ENCODE measurements at places on chromosomes 16 and 17. TPM values are rescaled to one million over a fixed set of nuclear protein-coding genes. Genes with fewer than 3 reads are reported as not detected.

The NACA2 gene
- not detected for total RNA-seq

The PKMYT1 gene
- 47.6 TPM for total RNA-seq

The CCDC154 gene
- under 0.01 TPM for total RNA-seq

The STH gene
- total RNA-seq, result not detected

The EVPLL gene
- not detected for total RNA-seq

The IL17C gene
- not detected for total RNA-seq

The STARD3 gene
- total RNA-seq, result 39.1 TPM

The NR1D1 gene
- 1.3 TPM for total RNA-seq

The SLC16A13 gene
- 2.1 TPM for total RNA-seq

The UBE2G1 gene
- 36.0 TPM for total RNA-seq

The FBXW10 gene
- total RNA-seq, result not detected

The UNC45B gene
- not detected for total RNA-seq

The RFWD3 gene
- total RNA-seq, result 28.7 TPM

The HSD17B1 gene
- total RNA-seq, result 0.84 TPM

The MPP2 gene
- total RNA-seq, result 1.6 TPM

The RNF157 gene
- total RNA-seq, result 2.5 TPM

The SULT1A2 gene
- total RNA-seq, result not detected

The DOC2B gene
- not detected for total RNA-seq

The CD19 gene
- total RNA-seq, result not detected

The CIITA gene
- under 0.01 TPM for total RNA-seq

The MEIOB gene
- total RNA-seq, result not detected

The TAT gene
- not detected for total RNA-seq

The PRSS8 gene
- 0.30 TPM for total RNA-seq

The KRTAP4-11 gene
- not detected for total RNA-seq

The GPR142 gene
- not detected for total RNA-seq

The PRSS21 gene
- not detected for total RNA-seq

The ZNF423 gene
- 0.34 TPM for total RNA-seq

The GIT1 gene
- total RNA-seq, result 22.4 TPM

The SLC4A1 gene
- total RNA-seq, result not detected

The CCDC137 gene
- 14.9 TPM for total RNA-seq

The RAB11FIP4 gene
- total RNA-seq, result 0.34 TPM

Data from bronchus fibroblast of lung (primary cell).